LHCN-M2 (cell line): ENCODE measurements at places on chromosomes 5 and 9.

DNA sequence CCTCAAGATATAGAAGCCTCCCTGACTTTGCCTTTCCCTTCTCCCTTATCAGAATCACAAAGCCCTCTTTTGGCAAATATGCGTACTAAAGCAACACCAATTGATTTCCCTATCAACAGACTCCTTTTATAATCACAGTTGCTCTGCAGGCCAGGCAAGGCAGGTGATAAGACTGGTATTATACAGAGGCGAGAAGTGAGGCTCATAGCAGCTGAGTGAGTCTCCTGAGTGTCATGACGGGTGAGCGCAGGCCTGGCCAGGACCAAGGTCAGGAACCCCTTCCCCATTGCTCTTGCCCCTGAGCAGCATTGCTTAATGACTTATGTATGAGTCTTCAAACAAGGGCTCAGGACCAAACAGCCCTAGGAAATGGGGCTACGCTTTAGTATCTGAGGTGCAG is 70.8 kb downstream of the FBXO38 start:
- no peak for DNase-seq

DNA sequence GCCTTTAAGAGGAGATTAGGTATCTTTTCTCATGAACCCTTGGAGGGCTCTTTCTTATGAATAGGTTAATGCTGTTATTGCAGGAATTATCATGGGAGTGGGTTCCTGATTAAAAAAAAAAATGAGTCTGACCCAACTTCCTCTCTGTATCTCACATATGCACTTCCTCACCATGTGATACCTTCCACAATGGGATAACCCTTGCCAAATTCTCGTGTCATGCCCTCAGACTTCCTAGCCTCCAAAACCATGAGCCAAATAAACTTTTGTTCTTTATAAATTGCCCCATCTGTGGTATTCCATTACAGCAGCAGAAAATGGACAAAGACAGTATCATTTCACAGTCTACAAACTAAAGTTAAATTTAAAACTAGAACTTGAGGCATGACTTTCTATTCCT is 1.0 kb downstream of the OR1B1 start:
- DNase-seq = no peak

- peak; percentile 41 for DNase-seq
Measured at GRCh38 chr5:151451626-151452520, 4.5 kb downstream of the SLC36A1 start.

DNA sequence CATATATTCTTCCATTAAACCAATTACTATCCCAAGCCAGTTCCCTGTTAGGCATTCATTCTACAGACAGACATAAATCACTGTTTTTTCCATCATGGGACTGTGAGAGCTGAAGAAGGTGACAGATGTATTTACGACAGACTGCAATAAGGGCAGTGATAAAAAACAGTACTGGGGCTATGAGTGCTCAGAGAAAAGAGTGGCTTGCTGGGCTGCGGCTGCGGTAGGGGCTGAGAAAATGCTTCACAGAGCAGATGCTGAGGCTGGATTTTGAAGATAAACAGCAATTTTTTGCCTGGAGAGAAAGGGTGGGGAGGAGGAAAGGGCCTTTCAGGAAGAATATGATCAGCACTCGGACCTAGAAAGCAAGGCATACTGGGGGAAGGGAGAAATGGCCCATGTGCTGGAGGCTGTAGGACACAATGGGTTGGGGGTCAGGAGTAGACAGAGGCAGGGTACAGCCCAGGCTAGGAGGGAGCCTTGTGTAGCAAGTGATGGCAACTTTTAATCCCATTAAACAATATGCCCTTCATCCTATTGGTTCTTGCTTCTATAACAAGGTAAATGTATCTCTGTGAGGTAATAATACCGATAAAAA is 279.3 kb downstream of the ASTN2 start:
- no peak for DNase-seq

GRCh38 chr9:106880081-106880480 is 17.1 kb downstream of the ZNF462 start:
- no peak for DNase-seq

- DNase-seq = no peak
Measured at GRCh38 chr9:81374459-81375186, 314.7 kb downstream of the TLE1 start.

- no peak for DNase-seq
Measured at GRCh38 chr5:111744455-111744854, 12.5 kb downstream of the NREP start.

DNA sequence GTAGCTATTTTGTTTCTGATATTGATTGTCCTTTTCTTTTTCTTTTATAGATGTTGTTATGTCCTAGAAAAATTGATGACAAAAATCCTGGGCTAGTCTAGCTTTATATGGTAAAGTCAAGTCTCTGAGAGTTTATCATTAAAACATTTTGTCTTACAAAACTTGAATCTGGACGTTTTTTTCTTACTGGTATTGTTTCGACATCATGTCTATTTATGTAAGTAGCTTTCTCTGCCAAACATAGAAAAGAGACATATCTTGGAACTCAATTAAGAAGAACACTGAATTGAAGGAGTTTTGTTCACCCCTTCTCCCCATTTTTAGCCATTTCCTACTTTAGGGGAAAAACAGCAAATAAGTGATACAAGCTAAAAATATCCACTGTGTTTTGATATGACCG is 151.5 kb downstream of the ISOC1 start:
- no peak for DNase-seq

DNA sequence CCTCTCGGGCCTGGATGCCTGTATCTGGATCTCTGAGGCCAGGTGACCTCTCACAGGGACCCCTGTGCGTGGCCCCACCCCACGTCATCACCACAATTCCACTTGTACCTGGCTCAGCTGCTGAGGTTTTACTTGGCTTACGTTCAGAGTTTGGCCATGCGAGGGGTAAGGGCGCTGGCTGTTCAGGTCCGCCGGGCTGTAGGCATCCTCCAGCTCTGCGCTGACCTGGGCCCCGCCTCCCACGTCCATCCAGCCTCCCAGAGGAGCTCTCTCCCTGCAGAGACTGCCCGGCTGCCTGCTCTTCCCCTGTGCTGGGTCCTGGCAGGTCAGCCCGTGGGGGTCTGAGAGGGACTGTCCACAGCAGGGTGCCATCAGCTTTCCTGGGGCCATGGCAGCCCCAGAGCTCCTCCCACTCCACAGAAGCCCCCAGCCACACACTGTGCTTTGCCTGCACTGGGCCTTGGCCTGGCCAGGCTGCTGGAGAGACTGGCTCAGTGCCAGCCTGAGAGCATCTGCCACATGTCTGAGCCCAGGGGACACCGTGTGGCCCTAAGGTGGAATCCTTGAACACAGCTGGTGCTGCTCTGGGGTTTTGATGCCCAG is 43.6 kb downstream of the SLC6A3 start:
- DNase-seq = no peak

GRCh38 chr9:2622461-2623287 is 1.1 kb downstream of the VLDLR start:
- no peak for DNase-seq

DNA sequence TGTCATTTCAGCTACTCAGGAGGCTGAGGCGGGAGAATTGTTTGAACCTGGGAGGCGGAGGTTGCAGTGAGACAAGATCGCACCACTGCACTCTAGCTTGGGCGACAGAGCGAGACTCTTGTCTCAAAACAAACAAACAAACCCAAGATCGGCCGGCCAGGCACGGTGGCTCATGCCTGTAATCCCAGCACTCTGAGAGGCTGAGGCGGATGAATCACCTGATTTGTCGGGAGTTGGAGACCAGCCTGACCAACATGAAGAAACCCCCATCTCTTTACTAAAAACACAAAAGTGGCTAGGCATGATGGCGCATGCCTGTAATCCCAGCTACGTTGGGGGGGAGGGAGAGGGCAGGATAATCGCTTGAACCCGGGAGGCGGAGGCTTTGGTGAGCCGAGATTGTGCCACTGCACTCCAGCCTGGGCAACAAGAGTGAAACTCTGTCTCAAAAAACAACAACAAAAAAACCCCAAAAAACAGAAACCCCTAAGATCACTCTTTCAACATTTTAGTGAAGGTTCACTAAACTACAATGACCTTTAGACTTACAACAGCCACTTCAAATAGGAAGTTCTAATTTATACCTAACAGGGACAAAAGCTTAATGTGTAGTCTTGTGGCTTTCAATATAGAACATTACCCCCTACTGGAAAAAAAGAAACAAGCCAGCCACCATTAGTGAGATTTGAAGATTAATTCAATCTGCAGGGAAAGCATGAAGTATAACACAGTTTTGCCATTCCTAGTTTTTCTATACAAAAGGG is 7.0 kb downstream of the HSPA9 start:
- peak; percentile 11 for DNase-seq

DNA sequence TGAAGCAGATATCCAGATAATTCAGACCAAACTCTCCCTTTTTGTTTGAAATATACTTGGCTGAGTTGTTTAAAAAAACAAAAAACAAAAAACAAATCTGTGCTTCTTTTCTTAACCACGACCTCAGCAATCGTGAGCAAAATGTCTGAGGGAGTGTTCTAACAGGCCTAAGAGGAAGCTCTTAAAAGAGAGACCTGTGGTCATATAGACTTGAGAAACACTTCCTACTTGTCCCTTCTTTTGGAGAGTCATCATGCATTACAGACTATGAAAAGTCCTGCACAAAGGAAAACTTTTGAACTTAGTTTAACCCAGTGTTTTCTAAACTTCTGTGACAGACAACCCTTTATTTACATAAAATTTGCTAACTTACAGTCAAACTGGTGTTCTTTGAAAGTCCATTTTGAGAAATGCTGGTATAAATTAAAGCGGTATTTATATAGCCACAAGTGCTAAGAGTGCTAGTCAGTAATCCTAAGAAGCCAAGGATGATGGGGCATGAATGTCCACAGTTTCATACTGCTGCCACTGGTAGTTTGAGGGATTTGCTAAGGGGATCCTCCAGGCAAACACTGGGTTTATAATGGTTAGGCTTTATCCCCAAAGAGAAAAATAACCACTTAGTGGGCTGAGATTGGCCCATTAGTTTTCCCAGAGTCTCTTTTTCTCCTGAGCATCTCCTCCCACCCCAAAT is 199.8 kb downstream of the LRRC70 start:
- DNase-seq = no peak

DNA sequence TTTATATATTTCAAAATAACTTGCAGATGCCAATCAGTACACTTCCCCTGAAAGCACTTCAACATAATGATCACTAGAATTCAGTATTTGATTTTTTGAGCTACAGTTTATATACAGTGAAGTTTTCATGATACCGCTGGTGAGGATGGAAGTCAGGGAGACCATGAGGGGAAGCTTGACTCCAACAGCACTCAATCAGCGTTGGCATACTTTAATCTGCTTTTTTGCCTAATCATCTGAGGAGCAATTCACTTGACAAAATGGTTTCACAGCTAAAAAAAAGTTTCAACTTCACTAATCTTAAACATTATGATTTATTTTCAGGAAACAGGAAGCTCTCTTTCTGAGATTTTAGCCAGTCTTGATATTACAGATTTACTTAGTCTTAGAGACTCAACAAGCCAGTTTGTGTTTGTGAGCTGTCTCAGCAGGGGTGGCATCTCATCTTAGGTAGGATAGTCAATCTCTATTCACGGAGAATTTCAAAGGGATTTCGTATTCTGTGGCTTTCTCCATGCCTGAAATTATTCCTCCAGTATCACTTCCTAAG is 111.4 kb upstream of the ARRDC3 start:
- DNase-seq = no peak

DNA sequence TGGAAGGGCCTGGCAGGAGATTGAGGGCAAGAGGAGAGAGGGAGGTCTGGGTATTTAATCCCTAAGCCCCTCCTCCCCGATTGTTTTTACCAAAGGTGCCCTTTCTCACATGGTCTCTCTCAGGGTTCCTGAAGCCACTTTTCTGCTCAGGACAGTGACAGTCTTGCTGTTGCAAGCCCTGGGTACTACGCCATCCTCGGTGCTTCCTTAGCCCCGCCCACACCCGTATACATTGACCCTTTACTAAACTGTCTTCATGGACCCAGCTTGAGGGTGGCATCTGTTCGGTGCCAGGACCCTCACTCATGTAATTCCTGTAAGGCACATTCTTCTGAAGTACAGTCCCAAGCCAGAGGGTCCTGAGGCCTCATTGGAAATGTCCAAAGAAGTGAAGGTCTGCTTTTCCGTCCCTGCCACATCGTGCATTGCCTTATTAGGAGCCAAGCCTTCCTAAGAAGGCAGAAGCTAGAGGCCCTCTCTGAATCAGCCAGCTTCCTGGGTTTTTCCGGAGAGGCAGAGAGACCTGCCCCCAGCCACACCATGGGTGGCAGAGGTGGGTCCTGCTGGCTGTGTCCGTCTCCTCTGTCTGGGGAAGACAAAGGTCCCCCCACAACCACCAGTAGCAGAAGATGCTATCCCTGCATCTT is 1.9 kb upstream of the SH3PXD2B start:
- DNase-seq = no peak

- no peak for DNase-seq
Measured at GRCh38 chr9:87664153-87665060, 61.5 kb upstream of the CTSL start.

DNA sequence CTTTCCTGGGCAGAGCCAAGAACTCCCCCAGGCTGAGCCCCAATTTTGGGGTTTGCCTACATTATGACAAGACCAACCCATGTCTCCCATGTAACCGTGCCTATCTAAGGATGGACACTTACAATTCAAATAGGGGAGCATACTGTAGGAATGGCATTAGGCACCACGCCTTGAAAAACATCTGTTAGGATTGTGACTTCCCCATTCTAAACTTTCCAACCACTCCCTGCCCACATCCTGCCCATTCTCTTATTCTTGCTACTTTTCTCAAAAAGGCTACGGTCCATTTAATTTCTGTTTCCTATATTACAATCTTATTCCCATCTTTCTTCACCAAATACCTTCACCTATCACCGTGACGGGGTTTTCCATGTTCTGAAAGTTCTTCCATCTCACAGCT is 99.2 kb downstream of the LPAR1 start:
- DNase-seq = peak; percentile 64

- DNase-seq = no peak
Measured at GRCh38 chr5:937151-937924, 44.7 kb downstream of the TRIP13 start.

DNA sequence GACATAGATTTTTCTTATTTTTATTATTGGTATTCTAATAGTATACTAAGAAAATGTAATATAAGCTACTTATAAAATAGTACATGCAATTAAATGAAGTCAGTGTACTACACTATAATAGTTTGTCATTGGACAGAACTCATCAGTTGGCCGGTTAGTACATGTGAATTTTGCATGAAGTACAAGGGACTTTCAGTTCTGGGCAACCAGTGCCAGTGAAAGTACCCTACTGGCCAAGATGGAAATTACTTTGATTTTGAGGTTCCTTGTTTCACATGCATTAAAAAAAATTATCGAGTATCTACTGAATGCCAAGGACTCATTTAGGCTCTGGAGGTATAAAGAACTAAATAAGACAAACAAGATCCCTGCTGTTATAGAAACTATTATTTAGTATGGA is 213.4 kb upstream of the ELL2 start:
- peak; percentile 47 for DNase-seq

- no peak for DNase-seq
Measured at GRCh38 chr5:32206053-32206452, 31.9 kb upstream of the GOLPH3 start.

- DNase-seq = no peak
Measured at GRCh38 chr5:104763216-104763615, 1200.6 kb upstream of the NUDT12 start.

- DNase-seq = no peak
Measured at GRCh38 chr9:134490446-134490845, 151.2 kb upstream of the COL5A1 start.

- no peak for DNase-seq
Measured at GRCh38 chr9:4805191-4805918, 12.6 kb downstream of the RCL1 start.
